GM12864 (cell line): ENCODE measurements at places on chromosomes 6 and 20.
A peak's percentile ranks its signal among the peaks of the same experiment; 100 is the strongest.

DNA sequence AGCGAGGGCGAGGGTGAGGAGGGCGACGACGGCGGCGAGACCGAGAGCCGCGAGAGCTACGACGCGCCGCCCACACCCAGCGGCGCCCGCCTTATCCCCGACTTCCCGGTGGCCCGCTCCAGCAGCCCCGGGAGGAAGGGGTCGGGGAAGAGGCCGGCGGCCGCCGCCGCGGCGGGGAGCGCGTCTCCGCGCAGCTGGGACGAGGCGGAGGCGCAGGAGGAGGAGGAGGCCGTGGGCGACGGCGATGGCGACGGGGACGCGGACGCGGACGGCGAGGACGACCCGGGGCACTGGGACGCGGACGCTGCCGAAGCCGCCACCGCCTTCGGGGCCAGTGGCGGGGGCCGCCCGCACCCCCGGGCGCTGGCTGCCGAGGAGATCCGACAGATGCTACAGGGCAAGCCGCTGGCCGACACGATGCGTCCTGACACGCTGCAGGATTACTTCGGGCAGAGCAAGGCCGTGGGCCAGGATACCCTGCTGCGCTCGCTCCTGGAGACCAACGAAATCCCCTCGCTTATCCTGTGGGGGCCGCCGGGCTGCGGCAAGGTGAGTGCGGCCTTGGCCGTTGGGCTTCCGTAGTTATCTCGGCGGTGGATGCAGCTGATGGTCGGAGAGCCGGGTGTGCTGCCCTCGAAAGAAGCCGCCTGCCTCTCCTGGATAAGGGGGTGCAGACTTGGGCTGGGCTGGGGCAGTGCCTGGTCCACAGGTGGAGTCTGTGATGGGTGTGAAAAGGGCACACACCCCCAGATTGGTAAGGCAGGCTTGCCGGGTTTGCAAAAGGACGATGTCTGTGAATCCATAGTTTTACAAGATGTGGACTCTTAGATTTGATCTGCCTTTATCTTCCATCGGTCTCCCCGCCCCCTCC is 938 bp downstream of the WRNIP1 start:
- no peak for DNase-seq

DNA sequence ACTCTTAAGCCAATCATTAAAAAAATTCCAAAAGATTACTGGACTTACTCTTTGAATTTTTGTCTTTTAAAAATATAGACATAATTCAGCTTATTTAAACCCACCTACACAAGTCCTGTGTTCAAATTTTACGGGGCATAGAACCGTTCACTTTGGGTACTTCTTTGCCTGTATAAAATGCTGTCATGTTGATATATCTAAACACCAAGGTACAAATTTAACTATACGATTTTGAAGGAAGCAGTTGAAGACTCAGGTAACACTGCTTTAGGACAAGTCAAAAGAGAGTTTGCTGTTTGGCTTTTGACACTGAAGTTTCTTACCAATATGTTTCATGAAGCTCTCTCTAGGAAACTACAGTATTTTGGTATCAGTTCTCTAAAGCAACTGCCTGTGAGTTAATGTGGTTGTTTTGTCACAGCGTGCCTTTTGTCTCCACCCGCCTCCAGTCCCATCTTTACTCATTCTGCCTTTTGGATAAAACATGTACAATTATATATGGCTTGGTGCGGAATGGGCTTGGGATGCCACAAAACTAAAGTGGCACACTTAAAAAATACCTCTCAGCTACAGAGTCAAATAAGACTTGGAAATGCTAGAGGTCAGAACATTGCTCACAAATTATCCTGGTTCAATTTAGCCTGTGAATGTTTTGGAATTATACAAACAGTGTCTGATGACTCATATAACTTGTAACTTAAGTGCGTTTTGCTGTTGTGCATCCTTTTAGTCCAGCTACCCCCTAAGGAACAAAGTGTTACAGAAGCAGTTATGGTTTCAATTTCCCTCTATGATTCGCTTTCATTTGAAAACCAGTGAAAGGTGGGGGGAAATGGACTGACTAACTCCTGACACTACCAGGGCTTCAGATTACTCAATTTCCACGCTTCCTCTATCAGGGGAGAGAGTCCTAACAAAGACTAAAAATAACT is 38.7 kb downstream of the RGS17 start:
- DNase-seq = no peak

- DNase-seq = no peak
Observed at GRCh38 chr6:16239798-16240123, 1.4 kb downstream of the GMPR start.

DNA sequence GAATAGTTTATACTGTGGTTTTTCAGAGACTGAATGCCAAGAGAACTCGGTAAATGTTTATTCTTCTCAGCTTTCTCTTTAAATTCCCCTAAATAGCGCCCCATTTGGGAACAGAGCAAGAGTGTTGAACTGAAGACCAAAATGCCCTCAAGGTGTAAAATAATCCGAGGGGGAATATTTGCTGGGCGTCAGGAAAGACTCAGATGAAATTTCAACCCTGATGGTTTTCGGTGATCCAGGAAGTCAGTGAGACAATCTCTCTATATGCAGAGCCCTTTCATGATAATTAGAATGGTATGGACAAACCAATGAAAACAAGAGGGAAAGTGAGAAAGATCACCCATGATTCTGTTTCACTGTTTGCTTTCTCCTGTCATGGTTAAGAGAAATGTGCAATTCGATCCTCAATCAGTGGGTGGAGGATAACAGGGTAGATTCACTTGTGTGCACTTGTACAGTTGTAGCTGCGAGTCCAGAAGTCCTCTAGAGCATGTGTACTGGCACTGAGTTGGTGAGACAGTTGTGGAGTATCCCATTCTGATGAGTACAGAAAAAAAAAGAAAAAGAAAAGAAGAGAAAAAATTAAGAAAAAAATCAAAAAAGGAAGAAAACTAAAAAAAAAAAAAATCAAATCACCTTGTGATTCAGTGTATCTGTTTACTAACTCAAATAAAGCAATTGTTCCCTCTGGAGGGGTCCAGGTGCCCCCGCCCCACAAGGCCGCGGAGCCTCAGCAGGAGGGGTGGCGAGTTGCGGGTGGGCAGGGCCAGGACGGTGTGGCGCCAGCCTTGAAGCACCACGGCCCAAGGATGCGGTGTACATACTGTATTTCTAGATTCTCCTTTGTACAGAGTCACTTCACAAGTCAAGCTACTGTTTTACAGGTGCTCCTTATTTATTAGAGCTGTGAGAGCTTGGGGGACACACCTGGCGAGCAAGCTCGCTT is 164.9 kb downstream of the SCML4 start:
- peak; percentile 30 for DNase-seq

DNA sequence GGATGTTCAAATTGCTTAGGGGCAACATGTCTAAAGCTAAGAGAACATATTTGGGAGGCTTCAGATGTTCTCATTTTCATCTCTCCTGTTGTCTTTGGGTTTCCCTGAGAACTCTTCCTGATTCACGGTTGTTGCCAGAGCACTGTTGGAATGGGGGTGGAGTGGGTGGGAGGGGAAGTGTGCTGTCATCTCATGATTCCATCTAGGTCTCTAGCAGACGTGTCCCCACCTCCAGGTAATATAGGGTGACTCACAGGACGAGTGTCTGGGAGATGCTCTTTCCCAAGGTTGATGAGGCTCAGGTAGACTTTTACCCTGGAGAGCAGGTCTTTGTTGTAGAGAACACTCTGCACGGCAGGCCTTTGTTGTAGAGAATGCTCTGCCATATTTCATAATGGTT is 636.9 kb downstream of the QKI start:
- no peak for DNase-seq

GRCh38 chr20:56979125-56979524 is 287.3 kb downstream of the BMP7 start:
- no peak for DNase-seq

DNA sequence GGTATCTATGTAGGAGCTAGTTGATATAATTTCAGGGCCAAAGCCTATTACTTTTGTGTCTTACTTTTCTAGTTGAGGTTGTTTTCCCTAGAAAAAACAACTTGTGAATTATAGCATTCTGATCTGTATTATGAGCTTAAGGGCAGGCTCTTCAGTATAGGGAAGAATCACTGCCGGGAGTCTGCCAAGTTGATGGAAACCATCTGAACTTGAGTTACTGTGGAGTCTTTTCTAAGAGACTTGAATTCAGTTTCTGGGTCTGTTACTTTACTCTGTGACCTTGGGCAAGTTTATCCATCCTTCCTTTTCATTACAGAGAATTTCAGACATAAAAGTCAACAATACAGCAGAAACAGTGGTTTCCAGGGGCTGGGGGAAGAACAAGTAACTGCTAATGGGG is 2.1 kb upstream of the CASS4 start:
- no peak for DNase-seq

GRCh38 chr6:109466212-109466923 is 10.8 kb upstream of the MICAL1 start:
- DNase-seq = no peak

- DNase-seq = no peak
Observed at GRCh38 chr6:56655249-56655648, 12.6 kb upstream of the DST start.

DNA sequence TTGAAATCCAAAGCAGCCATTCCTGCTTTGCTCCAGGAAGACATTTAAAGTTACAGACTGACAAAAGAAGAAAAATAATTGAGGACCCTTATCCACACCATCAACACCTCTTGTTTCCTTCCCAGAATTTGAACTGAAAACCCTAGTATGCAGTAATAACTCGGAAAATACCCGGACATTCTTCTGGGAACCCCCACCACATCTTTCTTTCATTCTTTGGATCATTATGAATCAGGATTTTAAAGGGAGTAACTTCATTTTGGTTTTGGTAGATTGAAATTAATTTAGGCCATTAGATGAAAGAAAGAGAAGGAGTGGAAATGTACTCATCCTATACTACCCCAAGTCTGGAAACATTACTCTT is 213.8 kb upstream of the MARCKS start:
- DNase-seq = no peak

DNA sequence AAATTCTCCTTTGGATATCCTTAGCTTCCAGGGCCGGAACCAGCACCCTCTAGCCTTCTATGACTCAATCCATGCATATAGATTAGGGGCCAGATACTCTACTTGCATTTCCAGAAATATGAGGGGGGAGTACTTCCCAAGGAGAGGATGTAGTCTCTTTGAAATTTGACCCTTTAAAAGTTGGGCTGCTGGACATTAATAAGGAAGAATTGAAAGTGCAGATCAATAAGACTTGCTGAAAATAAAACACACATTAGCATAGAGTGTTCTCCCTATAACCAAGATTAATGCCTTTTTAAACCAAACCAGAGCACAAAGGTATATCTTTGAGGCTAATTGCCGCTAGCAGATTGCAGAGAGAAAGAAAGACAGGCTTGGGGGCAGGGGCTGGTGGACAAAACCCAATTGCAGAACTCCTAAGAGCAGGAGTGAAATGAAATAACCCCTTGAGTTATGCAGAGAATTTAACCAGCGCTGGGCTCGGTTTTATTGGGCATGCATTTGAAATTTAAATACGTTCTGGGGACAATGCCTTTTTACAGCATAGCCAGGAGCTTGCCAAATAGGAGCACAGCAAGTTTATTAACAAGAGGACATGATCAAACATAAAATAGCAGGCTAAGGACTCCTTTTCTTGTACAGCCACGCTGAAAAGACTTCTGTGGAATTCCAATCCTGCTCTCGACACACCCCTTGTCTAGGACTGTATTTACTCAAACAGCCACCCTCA is 108.2 kb upstream of the SALL4 start:
- no peak for DNase-seq

GRCh38 chr6:143556529-143556928 is 45.0 kb upstream of the FUCA2 start:
- no peak for DNase-seq

DNA sequence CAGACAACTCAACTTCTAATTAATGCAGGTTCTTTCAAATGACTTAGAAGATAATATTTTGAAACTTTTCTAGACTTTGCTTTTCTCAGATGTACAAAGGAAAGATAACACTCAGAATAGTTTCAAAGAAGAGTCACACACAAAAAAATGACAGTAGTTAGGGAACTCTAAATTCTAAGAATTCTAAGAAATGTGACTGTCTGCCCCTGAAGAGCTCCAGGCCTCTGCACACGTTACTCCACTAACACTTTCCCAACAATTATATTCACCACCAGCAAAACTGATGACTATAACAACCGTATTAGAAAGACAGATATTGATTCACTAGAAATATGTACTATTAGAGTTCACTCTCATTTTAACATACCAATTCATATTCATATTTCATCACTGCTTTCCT is 133.3 kb upstream of the SMLR1 start:
- DNase-seq = no peak

DNA sequence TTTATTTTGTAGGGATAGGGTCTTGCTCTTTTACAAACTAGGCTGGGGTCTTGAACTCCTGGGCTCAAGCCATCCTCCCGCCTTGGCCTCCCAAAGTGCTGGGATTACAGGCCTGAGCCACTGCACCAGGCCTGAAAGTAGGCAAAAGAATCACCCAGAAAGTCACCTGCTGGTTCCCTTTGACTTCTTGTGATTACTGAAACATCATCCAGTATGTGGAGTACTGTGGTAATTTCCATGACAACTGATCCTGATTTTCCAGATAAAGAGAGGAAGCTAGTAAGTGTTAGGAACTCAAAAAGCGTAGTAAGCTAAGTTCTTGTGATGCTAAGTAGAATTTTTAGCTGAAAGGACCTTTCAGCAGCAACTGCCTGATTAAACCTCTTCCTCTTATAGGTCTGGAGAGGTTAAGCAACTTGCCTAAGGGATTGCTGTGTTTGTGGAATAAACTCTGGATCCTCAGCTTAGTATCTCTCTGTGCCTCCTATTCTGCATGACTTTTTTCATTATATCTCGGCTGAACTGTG is 16.8 kb downstream of the RALY start:
- DNase-seq = no peak

- DNase-seq = no peak
Observed at GRCh38 chr6:79586548-79586947, 44.6 kb upstream of the SH3BGRL2 start.

GRCh38 chr20:39758876-39759275 is 796.7 kb downstream of the DHX35 start:
- DNase-seq = no peak

- no peak for DNase-seq
Observed at GRCh38 chr20:19710336-19711120, 47.5 kb upstream of the RIN2 start.
